ENCODE measurements at places on chromosomes 3 and 15.

DNA sequence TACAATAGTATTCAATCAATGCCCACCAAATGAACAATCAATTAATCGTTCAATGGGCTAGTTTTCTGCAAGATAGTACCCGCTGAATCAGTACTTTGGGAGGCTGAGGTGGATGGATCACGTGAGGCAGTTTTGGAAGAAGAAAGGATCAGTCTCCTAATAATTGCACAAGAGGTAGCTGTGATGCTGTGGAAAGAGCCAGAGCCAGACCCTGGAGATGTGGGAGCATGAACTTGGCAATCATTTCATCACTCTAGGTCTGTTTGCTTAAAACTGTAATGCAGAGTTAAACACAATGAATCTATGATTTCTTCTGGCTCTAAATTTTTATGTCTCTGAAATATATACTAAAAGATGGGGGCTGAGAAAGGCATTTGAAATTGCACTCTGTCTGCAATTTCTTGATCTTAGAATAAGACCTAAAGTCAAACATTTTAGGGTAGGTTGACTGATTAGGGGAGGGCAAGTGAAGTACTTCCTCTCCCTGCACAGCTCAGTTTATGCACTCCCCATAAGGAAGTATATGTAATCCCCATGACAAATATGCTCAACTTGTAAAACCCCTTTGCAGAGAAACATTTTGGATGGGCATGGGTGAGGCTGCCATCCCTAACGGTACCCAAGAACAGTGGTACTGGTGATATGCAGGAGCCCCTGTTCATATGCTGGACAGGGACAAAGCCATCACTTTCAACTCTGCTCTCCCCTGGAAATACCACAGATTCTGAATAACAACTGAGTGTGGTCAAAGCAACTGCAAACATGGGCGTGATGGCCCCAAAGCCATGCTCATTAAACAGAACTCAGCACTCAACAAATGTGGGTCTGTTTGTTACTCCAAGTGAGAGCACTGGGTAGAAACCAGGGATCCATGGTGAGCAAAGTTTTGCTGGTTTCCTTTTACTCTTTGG lies 28.6 kb upstream of the SPATA12 start:
- DNase-seq: no peak

DNA sequence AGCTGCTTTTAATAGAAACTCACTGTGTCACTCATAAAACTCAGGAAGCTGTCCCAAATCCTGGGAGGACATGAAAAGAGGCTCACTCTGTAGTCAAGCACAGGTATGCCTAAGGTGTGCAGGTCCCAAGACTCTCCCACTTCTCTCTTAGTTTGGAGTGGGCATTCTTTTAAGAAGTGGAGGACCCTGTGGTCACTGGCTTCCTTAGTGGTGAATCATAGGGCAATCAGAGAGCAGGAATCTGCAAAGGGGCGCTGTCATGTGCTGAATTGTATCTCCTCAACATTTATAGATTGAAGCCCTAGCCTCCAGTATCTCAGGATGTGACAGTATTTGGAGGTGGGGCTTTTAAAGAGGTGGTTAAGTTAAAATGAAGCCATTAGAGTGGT lies 47.2 kb upstream of the ZBTB38 start:
- DNase-seq: peak; percentile 88

DNA sequence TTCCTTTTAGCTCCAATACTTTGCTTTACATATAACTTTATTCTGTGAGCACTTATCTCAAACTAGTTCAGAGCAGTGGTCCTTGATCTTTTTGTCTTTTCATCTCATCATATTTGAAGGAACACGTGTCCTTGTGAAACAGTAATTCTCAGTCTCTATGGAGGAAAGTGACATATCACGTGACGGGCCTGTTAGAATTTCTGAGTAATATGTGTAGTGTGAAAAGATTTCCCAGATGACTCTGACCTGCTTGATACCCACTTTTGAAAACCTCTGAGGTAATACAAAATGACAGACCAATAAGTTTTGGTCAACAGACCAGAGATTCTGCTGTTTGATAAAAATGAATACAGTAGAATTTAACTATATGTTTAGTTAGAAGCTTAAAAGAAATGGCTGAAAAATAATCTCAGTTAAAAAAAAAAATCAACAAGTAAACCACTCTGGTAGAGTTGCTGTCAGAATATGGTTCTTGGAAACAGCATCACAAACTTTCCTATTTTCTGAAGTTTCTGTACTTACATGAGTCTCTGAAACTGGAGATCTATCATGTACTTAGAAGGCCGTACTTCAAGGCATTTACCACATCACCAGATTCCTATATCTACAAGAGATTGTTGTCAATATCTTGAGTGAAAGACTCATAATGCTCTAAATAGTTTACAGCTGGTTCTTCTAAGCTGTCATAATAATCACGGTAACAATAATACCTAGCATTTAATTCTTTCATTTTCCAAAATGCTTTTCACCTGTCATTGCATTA lies 590.2 kb upstream of the TBL1XR1 start:
- DNase-seq: no peak

DNA sequence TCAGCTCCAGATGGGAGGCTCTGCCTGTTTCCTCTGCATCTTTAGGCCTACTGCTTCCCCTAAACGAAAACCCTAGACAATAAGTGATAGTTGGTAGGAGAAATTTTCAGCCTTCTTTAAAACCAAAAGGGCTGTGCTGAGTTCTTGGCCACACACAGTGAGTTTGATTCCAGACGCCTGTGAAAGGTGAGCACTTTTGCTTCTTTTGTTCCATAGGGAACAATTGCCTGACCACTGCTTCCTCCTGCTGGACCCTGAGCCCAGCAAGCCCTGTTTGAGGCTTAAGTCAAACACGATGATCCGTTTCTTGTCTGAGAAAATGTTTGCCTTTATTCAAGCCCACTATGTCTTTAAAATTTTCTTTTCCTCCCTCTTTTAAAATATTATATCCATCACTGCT lies 493.9 kb downstream of the ZIC1 start:
- DNase-seq: no peak

DNA sequence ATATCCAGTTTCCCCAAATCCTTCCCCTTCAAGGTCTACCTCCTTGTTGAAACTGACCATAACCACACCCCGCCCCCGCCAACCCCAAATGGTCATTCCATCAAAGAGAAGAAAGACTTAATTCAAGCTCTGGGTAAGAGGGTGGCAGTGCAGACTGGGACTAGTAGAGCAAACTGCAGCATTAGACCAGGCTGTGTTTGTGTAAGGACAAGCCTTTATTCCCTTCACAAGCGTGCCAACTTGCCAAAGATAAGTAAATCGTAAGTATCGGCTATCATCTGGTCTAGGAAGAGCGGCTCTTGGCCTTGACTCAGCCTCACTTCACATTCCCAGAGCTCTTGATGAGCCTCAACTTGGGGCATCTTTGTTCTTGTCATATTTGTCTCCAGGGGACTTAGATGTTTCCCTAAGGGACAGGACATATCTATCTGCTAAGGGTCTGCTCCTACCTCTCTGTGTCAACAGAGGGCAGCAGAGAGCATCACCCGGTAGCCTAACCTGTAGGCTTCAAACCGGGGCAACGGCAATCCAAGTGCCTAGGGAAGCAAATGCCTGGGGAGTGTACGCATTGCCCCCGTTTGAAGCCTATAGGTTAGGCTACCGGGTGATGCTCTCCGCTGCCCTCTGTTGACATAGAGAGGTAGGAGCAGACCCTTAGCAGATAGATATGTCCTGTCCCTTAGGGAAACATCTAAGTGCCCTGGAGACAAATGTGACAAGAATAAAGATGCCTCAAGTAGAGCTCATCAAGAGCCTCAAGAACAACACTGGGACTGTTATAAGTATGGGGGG lies 8.9 kb upstream of the MAP3K13 start:
- peak; percentile 68 for DNase-seq

DNA sequence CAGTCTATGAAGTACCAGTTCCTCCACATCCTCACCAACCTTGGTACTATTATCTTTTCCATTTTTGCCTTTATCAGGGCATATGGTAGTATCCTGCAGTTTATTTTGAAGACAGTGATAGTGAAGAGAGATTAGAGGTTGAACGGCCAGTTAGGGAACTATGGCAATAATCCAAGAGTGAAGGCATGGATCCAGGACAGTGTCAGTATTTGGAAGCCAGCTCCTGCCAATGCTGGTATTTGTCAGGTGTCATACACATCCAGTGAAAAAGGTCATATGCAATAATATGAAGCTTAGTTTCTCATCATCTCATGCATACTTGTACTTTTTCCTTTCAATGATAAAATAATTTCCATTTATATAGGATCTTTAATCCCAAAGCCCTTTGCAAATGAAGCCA lies 56.8 kb upstream of the KCNMB2 start:
- DNase-seq: no peak

DNA sequence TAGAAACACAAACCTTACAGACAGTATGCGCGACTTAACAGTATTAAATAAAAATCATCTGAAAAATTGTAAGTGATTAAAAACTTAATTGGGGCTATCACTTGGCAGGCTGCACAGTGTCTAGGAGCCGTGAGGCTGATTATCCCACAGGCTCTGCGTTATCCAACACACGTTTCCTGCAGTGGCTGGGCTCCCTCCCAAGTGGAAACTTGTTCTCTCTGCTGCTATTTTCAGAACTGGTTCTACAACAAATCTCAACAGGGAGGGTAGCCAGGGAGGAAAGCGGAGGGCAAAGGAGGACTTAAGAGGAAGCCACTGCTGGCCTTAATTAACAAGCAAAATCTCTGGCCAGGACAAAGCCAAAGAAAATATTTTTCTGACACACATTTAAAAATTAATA lies 555.2 kb downstream of the MAGI1 start:
- no peak for DNase-seq

DNA sequence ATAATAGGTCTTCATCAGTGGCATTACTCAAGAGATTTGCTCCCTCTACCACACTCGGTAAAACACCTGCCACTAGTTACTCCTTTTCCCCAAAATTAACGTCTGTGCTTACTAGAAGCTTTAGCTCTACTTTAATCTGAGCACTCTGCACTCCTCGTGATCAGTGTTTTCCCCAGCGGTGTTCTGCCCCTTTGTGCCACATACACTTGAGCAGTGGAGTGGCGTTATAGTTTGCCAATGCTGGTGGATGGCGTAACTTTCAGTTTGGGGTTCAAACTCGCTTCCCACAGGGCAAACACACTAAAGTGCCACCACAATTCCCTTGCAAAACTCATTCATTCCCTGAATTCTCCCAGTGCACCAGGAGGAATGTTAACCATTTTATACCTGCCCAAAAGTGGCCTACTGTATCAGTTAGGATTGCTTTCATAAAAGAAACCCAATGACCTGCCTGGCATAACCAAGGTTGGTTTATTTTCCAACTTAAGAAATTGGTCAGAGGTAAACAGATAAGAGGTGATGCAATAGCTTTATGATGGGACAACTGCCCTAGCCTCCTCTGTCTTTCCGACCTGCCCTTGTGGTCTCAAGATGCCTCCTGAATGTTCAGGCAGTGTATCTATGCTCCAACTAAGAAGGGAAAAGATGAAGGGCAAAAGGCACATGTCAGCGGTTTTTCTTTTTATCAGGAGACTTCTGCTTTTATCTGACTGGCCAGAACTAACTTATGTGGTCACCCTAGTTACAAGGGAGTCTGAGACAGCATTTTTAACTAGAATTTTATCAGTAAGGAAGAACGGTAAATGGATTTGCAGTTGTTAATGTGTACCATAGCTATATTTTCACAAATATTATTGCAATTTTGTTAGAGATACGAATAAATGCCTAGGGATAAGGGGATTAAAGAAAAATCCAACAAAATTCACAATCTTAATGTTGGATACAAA lies 83.9 kb downstream of the FSIP1 start:
- DNase-seq: no peak

- peak; percentile 27 for DNase-seq
Observed at GRCh38 chr3:12235691-12236090, 53.2 kb upstream of the PPARG start.

DNA sequence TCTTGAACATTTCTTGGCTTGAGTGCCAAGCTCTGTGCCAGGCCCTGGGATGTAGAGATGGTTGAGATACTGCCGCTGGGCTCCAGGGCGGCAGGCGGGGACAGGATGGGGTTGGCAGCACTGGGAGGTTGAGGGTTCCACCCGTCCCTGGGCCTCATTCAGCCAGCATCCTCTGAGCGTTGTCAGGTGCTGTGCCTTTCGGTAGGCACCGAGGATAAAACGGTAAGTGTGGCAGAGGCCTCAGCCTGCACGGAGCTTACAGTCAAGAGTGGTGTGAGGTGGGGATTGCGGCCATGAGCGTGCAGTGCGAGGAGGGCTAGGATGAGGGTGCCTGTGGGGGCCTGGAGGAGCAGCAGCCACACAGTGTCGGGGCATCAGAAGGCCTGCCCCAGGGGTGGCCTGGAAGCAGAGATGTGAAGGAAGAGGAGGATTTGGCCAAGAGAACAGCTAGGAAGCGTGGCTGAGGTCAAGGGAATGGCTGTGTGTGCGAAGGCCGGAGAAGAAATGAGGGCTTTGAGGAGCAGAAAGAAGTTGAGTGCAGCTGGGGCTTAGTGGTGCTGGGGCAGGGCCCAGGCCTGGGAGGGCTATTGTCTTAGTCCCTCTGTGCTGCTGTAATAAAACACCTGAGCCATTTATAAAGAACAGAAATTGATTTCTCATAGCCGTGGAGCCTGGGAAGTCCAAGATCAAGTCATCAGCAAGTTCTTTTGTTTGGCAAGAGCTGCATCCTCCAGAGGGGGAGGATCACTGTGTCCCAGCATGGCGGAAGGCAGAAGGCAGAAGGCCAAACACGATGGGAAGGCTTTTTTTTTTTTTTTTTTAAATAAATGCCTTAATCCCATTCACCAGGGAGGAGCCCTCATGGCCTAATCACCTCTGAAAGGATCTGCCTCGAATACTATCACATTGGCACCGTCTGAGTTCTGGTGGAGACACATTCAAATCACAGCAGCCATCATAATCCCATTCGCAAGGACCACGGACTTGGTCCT lies 22.7 kb downstream of the CORO2B start:
- no peak for DNase-seq
